Bronchial smooth muscle cell (primary cell): ENCODE measurements at places on chromosomes 2 and 18. TPM values are rescaled to one million over a fixed set of nuclear protein-coding genes. Genes with fewer than 3 reads are reported as not detected.

Gene KCNG2
- 0.32 and 1.9 TPM in 2 replicates for total RNA-seq

Gene ZC3H6
- total RNA-seq: 2.5 and 4.3 TPM in 2 replicates

Gene TUBB8B
- total RNA-seq: not detected in 2 replicates

Gene LONRF2
- total RNA-seq: under 0.01 TPM in 2 replicates

Gene CFC1
- total RNA-seq: not detected in 2 replicates

Gene AOX1
- total RNA-seq: 8.9 and 19.4 TPM in 2 replicates
